ENCODE measurements at places on chromosomes 4 and X.

GRCh38 chr4:1171311-1172227, 814 bp downstream of the SPON2 start:
- no peak for DNase-seq

DNA sequence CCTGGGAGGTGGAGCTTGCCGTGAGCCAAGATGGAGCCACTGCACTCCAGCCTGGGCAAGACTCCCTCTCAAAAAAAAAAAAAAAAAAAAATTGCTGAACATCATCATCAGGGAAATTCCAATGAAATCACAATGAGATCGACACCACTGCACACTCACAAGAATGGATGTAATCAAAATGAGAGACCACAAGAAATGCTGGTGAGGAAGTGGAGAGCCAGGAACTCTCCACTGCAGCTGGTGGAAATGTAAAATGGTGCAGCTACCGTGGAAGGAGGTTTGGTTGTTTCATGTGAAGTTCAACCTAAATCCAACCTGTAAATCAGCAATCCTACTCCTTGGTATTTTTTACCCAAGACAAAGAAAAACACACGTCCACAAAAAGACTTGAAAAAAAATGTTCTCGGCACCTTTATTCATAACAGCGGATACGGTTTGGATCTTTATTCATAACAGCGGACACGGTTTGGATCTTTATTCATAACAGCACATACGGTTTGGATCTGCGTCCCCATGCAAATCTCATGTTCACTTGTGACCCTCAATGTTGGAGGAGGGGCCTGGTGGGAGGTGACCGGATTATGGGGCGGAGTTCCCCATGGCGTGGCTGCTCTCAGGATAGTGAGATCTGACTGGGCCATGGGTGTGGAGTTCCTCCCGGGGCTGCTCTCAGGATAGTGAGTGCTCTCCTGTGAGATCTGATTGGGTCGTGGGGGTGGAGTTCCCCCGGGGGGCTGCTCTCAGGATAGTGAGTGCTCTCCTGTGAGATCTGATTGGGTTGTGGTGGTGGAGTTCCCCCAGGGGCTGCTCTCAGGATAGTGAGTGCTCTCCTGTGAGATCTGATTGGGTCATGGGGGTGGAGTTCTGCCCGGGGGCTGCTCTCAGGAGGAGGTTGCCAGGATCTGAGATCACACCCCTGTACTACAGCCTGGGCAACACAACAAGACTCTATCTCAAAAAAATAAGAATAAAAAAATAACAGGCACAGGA, 7.7 kb downstream of the GAK start:
- DNase-seq = peak; percentile 41

GRCh38 chr4:98516042-98516440, 142.4 kb downstream of the TSPAN5 start:
- peak; percentile 91 for DNase-seq

DNA sequence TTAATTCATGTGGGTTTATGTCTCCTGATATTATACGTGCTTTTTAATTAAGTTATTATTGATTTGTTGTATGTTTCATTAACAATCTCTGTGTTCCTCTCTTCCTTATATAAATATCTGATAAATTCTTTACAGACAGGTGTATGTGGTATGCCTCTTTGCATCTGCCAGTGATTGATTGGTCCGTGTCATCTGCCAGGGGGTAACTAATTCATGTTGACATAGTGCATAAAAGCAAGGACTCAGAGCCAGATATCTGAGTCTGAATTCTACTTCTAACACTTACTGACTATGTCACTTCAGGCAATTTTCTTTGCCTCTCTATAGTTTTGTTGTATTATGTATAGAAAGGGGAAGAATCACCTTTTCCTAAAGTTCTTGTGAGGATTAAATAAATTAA, 5.2 kb upstream of the AMBN start:
- DNase-seq = no peak

- DNase-seq = peak; percentile 13
Observed at GRCh38 chrX:118566359-118566758, 70.7 kb downstream of the DOCK11 start.

- DNase-seq = peak; percentile 65
Observed at GRCh38 chrX:39633293-39633692, 464.5 kb downstream of the BCOR start.

- DNase-seq = no peak
Observed at GRCh38 chr4:96993560-96993959, 1149.7 kb downstream of the STPG2 start.

DNA sequence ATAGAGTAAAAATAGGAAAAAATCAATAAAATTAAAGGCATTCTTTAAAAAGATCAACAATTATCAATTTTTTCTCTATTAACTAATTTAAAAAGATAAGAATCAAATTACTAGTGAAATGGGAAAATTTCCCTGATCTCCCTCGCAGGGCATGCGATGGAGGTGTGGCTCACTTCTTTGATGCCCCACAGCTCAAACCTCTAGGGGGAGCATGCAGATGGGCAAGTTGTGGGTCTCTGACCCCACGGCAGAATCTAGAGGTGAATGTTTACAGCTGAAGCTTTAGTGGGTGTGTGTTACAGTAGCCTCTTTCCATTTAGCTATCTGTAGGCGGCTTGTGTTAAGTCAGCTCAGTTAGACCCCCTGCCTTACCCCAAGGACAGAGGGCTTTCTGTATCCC, 1348.8 kb downstream of the PCDH18 start:
- DNase-seq = no peak

- no peak for DNase-seq
Observed at GRCh38 chrX:153539979-153540358, 22.5 kb downstream of the ATP2B3 start.

GRCh38 chr4:40292313-40292759, 42.8 kb upstream of the CHRNA9 start:
- peak; percentile 6 for DNase-seq

DNA sequence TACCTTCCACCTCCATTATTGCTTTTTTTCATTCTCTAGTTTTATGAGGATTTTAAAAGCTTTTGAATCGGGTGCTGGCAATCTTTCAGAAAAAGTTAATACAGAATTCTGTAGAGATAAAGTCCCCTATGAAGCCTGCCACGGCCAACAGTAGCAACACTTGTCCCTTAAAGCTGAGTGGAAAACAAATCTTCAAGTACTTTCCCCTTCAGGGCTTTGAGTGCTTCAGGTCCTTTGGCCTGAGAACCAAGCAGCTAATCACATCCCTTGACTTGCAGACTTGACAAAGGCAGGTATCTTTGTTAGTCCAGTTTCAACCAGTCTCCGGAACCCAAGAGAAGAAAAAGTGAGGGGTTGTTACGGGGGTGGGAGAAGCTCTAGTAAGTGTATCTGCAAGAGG, 144.4 kb downstream of the ATG4A start:
- no peak for DNase-seq

DNA sequence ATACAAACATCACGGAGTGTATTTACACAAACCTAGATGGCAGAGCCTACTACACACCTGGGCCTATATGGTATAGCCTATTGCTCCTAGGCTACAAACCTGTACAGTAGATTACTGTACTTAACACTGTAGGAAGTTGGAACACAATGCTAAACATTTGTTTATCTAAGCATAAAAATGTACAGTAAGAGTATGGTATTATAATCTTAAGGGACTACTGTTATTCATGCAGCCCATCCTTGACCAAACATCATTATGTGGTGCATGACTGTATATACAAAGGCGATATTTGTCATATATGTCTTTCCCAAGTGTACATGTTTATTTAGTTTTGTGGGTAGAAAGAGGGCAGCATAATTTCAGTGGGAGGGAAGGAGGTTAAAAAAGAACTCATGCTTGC, 177.7 kb upstream of the FSTL5 start:
- no peak for DNase-seq

GRCh38 chr4:104878936-104879335, 267.7 kb upstream of the TET2 start:
- no peak for DNase-seq

DNA sequence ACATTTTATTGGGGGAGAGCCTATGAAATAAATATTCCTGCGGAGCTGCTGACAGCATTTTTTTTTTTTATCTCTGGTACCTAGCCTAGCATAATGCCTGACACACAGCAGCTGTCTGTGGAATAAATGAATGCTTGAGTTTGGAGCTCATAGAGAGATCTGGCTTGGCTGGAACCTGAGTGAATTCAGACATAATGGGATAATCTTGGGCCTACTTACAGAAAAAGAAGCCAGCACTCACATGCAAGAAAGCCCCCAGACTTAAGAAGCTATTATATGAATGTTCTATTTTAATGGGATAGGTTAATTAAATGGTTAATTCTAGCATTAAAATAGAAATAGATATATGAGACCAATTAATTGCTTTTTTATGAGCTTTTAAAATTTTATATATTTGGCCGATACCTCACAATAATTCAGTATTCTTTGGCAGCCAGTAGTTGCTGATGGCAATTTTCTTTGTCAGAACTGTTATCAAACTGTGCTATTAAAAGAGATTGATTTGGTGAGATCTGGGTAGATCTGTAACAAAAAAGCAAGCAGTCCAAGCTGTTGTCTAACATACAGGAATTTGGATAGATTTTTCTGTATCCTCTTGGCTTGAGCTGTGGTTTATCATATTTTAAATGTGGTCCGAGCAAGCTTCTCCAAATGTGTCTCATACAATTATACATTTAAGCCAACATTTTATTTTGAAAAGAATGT, 654.2 kb downstream of the PCDH7 start:
- no peak for DNase-seq

- DNase-seq = no peak
Observed at GRCh38 chrX:139204898-139205667, 325.5 kb upstream of the F9 start.

GRCh38 chr4:56197387-56197786, 189.9 kb downstream of the AASDH start:
- peak; percentile 62 for DNase-seq

- DNase-seq = no peak
Observed at GRCh38 chr4:135269125-135269890, 1067.7 kb upstream of the PABPC4L start.

DNA sequence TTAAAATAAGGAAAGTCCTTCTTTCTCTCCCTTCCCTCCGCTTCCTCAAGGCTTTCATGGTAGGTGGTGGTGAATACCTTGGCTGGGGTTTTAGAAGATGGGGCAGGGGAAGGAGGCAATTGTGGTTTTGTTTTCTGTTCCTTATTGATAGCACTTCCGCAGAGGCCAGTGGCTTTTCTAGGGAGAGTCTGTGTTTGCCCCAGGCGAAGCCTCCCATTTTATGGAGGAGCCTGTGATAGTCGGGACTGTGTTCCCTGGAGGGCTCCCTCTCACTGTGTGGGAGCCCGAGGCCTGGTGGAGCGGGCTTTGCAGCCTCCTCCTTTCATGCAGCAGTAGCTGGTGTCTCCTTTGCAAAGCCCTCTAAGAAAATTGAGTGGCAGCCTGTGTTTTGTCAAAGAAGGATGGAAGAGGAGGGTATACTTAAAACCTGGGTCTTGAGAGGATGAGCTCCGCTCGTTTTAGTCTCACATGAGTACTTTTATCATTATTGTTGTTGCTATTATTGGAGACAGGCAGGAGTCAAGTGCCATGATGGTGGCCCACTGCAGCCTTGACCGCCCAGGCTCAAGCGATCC, 29.8 kb upstream of the STOX2 start:
- DNase-seq = no peak

- DNase-seq = no peak
Observed at GRCh38 chr4:68466751-68467150, 19.5 kb downstream of the TMPRSS11E start.

DNA sequence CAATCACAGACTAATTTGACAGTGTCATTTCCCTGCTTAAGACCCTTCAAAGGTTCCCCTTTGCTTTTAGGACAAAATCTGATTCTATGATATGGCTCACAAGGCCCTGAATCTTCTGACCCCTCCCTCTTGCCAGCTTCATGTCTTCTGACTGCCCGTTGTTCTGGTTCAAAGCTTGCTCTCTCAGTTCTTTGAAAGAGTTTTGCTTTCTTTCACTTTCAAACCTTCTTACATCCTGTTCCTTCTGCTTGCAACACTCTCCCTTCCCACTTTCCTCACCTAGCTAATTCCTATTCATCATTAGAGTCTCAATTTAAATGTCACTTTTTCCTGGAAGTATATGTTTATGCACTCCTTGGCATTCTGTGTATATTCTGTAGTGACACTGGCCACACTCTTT, 299.2 kb downstream of the IDS start:
- no peak for DNase-seq

DNA sequence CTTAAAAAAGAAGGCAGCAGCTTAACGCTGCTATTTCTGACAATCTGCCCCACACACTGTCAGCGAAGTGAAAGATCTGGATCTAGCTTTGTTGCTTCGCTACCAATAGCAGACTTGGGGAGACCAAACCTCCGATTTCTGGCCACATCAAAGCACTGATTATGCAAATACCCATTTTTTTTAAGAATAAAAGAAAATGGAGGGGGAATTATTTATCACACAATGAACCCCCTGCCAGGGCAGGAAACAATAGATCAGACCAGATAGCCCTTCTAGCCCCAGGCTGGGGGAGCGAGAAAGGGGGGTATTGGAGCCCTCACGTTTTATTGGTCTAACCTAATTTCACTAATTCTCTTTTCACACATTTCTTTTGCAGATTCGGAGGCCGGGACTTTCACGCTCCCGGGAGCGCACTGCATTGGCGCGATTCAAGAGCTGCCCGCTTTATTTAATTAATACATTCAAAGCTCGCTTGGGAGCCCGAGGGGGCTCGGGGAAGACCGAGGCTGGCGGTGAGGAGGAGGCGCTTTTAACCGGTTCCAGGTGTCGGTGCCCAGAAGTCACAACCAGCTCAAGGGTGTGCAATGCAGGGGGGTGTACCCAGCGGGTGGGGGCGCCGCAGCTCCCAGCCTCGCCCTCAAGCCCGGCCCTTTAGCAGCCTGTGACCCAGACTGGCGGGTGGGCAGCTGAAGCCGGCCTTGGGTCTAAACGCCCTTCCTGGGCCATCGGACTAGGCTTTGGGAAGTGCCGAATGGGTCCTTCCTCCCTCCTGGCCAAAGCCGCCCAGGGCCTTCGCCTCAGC, 5.5 kb downstream of the NEUROG2 start:
- no peak for DNase-seq

GRCh38 chr4:57040510-57040909, 61.8 kb downstream of the POLR2B start:
- no peak for DNase-seq

GRCh38 chr4:964346-965025, 8.9 kb downstream of the DGKQ start:
- DNase-seq = no peak

DNA sequence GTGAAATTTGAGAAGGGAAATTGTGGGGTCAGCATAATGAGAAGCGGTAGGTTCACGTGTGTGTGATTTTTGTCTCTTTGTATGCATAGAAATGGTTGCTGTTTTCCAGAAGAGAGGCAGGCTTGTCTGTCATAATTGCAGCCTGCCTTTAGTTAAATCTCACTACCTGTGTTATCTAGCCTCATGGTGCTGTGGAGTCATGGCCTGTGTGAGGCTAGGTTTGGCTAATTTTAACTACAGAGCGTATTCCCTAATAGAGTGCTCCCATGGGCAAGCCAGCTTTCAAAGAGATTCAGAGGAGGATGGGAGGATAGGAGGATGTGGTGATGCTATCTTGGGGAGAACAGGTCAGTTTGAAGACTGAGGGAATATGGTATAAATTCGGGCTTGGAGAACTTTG, 23.6 kb downstream of the UPRT start:
- no peak for DNase-seq

- DNase-seq = no peak
Observed at GRCh38 chr4:169260217-169260866, 10.4 kb downstream of the SH3RF1 start.

- peak; percentile 17 for DNase-seq
Observed at GRCh38 chrX:84469226-84469625, 33.0 kb downstream of the HDX start.

Measured in fibroblast of skin of back (primary cell).